ENCODE measurements at places on chromosomes 1 and 21. TPM values are rescaled to one million over a fixed set of nuclear protein-coding genes. Genes with fewer than 3 reads are reported as not detected.

Gene ARV1
- 12.9 TPM for total RNA-seq

Gene AIRE
- total RNA-seq: 0.18 TPM

- peak; percentile 45 for DNase-seq
Measured at GRCh38 chr1:182315167-182315556, 76.4 kb downstream of the GLUL start.

GRCh38 chr1:162985816-162986435, 83.2 kb upstream of the RGS4 start:
- no peak for DNase-seq

DNA sequence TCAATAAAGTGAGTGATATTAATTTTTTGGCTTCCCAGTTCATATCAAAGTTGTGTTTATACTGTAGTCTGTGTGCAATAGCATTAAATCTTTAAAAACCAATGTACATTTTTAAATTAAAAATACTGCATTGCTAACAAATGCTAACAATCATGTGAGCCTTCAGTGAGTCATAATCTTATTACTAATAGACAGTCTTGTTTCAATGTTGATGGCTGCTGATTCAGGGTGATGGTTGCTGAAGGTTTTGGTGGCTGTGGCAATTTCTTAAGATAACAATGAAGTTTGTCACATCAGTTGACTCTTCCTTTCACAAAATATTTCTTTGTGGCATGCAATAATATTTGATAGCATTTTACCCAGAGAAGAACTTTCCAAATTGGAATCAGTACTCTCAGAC, 109.0 kb downstream of the ZMYM4 start:
- no peak for DNase-seq

- no peak for DNase-seq
Measured at GRCh38 chr1:160340866-160341265, 2.2 kb downstream of the COPA start.

- DNase-seq: no peak
Measured at GRCh38 chr1:156525071-156525501, 24.5 kb upstream of the MEF2D start.

Data from stomach (tissue), 19 donors.